Neural progenitor cell (in vitro differentiated cells): ENCODE measurements at places on chromosomes 6 and 20. TPM values are rescaled to one million over a fixed set of nuclear protein-coding genes. Genes with fewer than 3 reads are reported as not detected.

The LAMP5 gene
- total RNA-seq, result 2.6 and 3.2 TPM in 2 replicates

GRCh38 chr20:32436142-32436861, 78.2 kb downstream of the ASXL1 start:
- DNase-seq, result no peak

The ARMC2 gene
- 2.9 and 3.7 TPM in 2 replicates for total RNA-seq

DNA sequence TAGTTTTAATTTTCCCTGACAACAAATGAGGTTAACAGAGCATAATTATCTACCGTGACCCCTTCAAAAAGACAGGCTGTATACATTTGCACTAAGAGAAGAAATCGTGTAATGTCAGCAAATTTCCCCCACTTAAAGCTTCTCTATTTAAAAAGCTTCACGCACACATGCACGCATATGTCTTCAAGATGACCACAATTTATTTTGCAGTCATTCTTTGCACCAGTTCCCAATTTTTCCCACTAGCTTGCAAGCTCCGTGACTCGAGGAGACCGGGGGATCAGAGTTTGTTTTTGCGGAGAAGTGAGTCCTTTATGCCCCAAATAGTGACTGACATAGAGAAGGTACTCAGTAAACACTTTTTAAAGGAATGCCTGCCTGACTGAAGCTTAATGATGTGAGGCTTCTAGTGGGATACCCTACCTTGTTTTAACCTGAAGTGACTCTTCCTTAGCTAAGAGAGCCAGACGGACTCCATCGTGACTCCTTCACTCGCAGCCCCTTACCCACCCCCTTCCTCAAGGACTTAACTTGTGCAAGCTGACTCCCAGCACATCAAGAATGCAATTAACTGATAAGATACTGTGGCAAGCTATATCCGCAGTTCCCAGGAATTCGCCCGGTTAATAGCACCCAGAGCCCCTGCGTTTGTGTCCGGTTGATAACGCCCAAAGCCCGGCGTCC, 9.3 kb upstream of the NQO2 start:
- peak; percentile 47 for DNase-seq
